ENCODE measurements at places on chromosomes 5 and 9.

DNA sequence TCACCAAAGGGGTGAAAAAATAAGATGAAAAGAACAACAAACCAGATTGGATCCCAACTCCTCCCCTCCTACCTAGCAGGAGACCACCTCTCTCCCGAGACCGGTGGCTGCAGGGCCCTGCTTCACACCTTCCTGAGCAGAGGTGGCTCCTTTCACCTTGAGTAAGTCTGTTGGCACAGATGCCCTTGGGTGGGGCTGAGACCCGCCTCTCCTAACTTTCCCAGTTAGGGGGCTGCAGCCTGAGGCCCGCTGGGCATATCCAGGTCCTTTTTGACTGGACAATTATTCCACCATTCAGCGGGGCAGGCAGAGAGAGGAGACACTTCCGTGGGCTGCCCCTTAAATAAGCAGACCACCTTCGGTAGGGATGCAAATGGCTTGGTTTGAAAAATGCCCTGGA, 1.3 kb downstream of the SLC25A48 start:
- DNase-seq, result no peak

GRCh38 chr5:31863991-31864411, 225.1 kb downstream of the PDZD2 start:
- no peak for DNase-seq

DNA sequence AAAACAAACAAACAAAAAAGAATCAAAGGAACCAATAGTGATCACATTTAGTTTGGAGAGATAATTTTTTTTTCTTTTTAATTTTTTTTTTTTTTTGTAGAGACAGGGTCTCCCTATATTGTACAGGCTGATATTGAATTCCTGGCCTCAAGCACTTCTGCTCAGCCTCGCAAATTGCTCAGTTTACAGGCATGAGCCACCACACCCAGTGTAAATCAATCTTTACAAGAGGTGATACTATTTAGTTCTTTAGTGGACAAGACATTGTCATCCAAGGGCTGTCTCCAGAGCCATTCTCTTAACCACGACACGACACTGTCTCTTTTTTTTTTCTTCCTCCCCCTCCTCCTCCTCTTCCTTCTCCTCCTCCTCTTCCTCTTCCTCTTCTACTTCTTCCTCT, 29.6 kb downstream of the ERAP2 start:
- DNase-seq, result no peak

DNA sequence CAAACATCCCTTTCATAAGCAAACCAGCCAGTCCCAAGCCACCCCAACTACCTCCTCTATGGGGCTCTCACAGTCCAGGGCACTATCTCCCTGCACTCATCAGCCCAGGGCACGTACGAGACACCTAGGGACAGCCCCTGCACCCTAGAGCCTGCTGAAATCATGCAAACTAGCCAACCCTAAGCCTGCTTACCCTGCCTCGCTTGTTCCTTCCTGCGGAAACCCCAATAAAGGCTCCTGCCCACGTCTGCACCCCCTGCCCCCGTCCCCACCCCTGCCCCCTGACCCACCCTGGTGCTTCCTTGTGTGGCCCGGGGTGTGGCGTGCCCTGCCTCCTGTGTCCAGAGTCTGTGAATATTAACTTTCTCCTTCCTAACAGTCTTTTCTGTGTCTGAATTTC, 135.9 kb downstream of the GADD45G start:
- no peak for DNase-seq

DNA sequence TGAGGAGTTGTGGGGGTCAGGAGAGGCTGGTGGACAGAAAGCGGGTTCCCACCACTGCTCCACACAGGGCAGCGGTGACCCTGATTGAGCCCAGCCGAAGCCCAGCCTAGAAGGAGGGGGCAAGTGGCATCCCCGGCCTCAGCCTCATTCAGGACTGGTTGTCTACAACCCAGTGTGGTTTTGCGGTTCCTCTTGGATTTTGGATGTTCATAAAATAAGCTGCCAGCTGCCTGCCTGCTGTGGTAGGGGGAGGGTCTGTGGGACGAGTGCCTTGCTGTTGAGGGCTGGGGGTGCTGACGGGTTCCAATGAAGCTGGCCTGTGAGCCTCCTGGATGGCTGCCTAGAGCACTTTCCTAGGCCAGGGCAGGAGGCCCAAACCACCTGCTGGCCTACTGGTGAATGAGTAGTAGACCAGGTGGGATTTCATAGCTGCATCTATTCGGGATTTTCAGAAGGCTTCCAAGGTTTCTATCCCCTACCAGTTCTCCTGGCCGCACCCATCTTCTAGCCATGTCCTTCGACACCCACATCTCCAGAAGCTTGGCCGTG, 102.4 kb downstream of the NDFIP1 start:
- DNase-seq, result no peak
